ENCODE measurements at places on chromosomes 1 and 21. TPM values are rescaled to one million over a fixed set of nuclear protein-coding genes. Genes with fewer than 3 reads are reported as not detected.

The MYBPH gene
- not detected for total RNA-seq

The KRTAP19-1 gene
- total RNA-seq, result not detected

The CELA3B gene
- total RNA-seq, result not detected

The FAM163A gene
- total RNA-seq, result not detected

The TRMT13 gene
- 5.1 TPM for total RNA-seq

The UBE4B gene
- 13.4 TPM for total RNA-seq

The OR6N1 gene
- total RNA-seq, result not detected

The OR1C1 gene
- total RNA-seq, result not detected

The PRDX6 gene
- total RNA-seq, result 349 TPM

The KRTAP11-1 gene
- total RNA-seq, result not detected

The CELA2A gene
- not detected for total RNA-seq

The MUL1 gene
- total RNA-seq, result 44.1 TPM

The FRRS1 gene
- total RNA-seq, result 2.2 TPM

The LCE1E gene
- total RNA-seq, result not detected

The SLC2A5 gene
- 0.50 TPM for total RNA-seq

The NCAM2 gene
- total RNA-seq, result not detected

The GJA4 gene
- total RNA-seq, result not detected

The CADM3 gene
- 0.10 TPM for total RNA-seq

The C1orf94 gene
- total RNA-seq, result not detected

The MCOLN2 gene
- total RNA-seq, result 2.4 TPM

The CFHR4 gene
- not detected for total RNA-seq

The S100A12 gene
- not detected for total RNA-seq

The ETNK2 gene
- total RNA-seq, result 17.6 TPM

The SLC44A3 gene
- 1.6 TPM for total RNA-seq

The FCRL5 gene
- not detected for total RNA-seq

The RGS1 gene
- not detected for total RNA-seq

The PTPN22 gene
- not detected for total RNA-seq

The GALE gene
- total RNA-seq, result 70.0 TPM

The SYCP1 gene
- not detected for total RNA-seq

The DENND2D gene
- 1.2 TPM for total RNA-seq

The TMEM82 gene
- total RNA-seq, result not detected

The PLPP3 gene
- total RNA-seq, result 31.4 TPM

The EXTL1 gene
- not detected for total RNA-seq

The AKNAD1 gene
- 2.2 TPM for total RNA-seq

The TPTE gene
- not detected for total RNA-seq

The SYT14 gene
- total RNA-seq, result 0.07 TPM

The BTBD19 gene
- total RNA-seq, result 2.6 TPM

The TMEM51 gene
- 28.6 TPM for total RNA-seq

The KLHL12 gene
- 16.3 TPM for total RNA-seq

The RCSD1 gene
- total RNA-seq, result not detected

The RPTN gene
- total RNA-seq, result not detected

The LRRIQ3 gene
- total RNA-seq, result 0.74 TPM

The RNU1-1 gene
- 30.4 TPM for total RNA-seq

The SLC44A5 gene
- 0.07 TPM for total RNA-seq

The LRRC8B gene
- 3.5 TPM for total RNA-seq

The F3 gene
- total RNA-seq, result 8.1 TPM

The SPRR2G gene
- not detected for total RNA-seq

The SLC30A7 gene
- total RNA-seq, result 6.2 TPM

The COL16A1 gene
- total RNA-seq, result 3.8 TPM

Measured in A549 treated with Hydrocortisone at 1 μM for 4 hours (cell line).